Stimulated activated CD4-positive, alpha-beta T cell treated with anti-CD3 and anti-CD28 coated beads, Interleukin-2, amount 100 ng/mL, for 24 hours (primary cell): ENCODE measurements at places on chromosomes 2 and 18.

DNA sequence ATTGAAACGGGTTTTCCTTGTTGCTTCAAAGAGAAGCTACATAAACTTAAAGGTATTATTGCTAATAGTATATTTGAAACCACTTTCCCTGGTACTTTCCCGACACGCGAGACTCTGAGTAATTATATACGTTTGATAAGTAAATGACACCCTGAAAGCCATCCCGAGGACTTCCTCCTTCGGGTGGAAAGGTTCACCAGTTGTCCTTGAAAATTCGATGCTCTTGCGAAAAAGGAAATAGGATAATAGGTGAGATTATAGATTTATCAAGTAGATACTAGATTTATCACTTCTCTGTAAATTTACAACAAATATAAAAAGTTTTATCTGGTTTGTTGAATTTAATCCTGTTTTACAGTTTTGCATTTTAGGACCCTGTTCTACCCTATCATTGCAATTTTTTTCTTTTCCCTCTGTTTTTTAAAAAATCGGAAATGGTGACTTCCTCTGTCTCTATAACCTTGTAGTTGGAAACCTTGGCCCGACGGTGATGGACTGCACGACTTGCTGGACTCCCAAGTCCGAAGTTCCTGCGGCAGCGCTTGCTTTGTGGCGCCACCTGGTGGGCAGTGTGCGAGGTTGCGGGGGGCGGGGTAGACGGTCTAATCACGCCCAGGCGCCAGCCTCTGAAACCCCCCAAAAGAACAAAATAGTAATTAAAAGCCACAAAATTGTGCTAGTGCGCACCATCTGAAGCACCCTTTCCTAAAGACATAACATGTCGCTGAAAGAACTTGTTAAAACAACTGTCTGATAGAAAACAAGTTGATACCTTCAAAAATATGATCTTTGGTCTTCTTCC is 972 bp upstream of the DLX2 start:
- peak; percentile 79 for DNase-seq

- peak; percentile 13 for DNase-seq
These were observed 657 bp downstream of the ATP8B1 start for GRCh38 chr18:57802213-57803102.

GRCh38 chr2:118913803-118914645 is 28.0 kb upstream of the MARCO start:
- no peak for DNase-seq

GRCh38 chr18:79608535-79608934 is 71.1 kb upstream of the CTDP1 start:
- DNase-seq: no peak

GRCh38 chr18:13416208-13416607 is 197.6 kb downstream of the LDLRAD4 start:
- DNase-seq: no peak

- no peak for DNase-seq
These were observed 64.7 kb upstream of the KLF7 start for GRCh38 chr2:207230261-207231105.

- DNase-seq: no peak
These were observed 521.0 kb upstream of the RAB6C start for GRCh38 chr2:129458436-129458835.

- DNase-seq: no peak
These were observed 35.9 kb downstream of the DCDC2C start for GRCh38 chr2:3739313-3739712.

DNA sequence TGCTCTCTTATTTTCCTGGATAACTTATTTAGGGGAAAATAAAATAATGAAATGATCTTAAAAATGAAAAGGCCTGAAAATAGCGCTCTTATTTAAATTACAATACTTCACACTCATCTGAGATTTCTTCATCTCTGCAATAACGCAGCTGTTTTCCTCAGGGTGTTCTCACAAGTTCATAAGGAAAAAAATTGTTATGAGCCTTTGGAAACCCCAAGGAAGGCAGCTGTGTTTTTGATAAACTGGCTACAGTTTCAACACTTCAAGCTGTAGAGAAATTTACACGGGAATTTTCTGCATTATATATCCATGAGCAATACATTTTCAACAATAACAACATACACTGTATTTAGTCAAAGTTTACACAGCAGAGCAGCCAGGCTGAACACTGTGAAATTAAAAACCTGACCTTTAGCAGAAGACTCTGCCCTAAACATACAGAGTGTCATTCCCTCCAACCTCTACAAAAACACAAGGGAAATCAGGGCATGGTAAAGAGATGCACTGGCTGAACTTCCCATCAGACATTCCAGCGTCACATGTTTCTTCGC is 959.6 kb downstream of the SLC4A3 start:
- no peak for DNase-seq

GRCh38 chr18:57211776-57212175 is 64.9 kb downstream of the BOD1L2 start:
- DNase-seq: no peak

- DNase-seq: no peak
These were observed 7.5 kb downstream of the EFR3B start for GRCh38 chr2:25049422-25049821.

DNA sequence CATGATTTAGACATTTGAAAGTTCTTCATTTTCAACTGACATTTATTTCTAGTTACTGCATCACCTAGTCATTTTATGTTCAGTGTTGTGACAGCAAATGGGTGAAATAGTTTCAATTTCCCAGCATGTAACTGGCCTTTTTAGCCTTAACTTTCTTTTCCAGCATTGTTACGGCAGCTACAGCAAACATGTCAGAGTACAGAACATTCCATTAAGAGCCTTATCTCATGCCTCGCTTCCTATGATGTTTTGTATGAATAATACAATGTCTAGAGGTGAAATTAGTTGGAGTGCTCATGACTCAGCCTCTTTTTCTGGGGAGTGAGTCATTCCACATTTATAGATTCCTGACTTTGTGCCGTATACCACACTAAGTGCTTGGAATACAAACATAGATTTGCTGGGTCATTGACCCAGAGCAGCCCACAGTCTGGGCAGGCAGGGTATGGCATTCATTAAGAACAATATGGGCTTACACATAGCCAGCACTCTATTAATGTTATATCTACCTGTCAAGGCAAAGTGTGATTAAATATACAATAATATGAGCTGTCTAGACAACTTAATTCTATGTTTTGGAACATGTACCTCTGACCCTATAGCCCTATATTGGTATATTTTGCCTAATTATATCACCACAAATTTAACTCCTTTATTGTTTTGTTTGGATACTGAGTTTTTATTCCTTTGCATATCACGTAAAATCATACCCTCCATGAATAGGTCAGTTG is 72.2 kb downstream of the MAP2 start:
- DNase-seq: no peak

- DNase-seq: no peak
These were observed 10.6 kb downstream of the CFLAR start for GRCh38 chr2:201126308-201127151.

GRCh38 chr2:223896833-223897311 is 48.3 kb downstream of the WDFY1 start:
- DNase-seq: no peak

- no peak for DNase-seq
These were observed 16.4 kb downstream of the MAP3K19 start for GRCh38 chr2:135030826-135031225.

DNA sequence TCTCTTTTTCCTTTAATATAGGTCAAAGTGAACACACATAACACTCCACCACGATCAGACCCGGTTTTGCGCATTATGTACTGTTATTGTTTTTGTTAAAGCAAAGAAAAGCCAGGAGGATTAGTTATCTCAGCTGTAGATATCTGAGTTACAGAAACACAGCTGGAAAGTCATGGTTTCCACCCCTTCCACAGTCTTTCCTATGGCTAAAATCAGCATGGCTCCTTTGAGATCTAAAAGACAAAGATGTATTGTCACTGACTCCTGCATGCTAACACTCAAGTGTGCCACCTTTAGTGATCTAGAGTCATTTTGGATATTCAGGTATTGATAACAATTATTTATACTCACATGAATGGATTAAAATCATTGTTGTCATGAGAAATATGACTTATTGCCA is 260.0 kb downstream of the FIGN start:
- no peak for DNase-seq

DNA sequence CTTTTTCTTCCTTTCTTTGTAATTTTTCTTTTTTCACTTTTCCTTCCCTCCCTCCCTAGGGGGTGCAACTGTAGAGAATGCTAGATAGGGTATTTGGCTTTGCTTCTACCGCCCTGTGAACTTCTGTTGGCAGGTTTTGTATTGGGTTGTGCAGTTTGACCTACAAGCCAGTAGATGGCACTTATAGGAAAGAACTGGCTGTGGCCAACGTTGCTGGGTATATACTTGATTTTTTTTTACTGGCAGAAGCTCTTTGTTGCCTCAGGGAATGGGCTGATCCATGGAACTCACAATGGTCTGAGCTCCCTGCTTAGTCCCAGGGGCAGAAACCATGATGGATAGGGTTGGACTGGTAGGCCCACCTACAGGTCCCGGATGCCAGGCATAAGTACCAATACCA is 1019.5 kb upstream of the LRRTM1 start:
- no peak for DNase-seq

DNA sequence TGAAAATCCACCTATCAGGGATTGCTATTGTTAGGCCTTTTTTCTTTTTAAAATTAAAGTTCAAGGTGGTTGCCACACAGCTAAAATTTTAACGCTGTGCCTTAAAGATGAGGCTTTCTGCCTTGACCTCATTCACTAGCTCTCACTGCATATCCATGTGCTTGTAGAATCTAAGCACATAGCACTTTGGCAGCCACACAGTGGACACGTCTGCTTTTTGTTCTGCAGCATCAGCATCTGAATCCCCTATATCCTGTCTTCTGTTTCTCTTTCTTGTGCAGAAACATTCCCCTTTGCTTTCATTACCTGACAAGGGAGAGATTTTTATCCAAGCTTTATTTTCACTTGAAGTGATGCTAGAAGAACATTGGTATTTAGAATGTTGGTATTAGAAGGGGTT is 38.1 kb downstream of the RALB start:
- DNase-seq: no peak

DNA sequence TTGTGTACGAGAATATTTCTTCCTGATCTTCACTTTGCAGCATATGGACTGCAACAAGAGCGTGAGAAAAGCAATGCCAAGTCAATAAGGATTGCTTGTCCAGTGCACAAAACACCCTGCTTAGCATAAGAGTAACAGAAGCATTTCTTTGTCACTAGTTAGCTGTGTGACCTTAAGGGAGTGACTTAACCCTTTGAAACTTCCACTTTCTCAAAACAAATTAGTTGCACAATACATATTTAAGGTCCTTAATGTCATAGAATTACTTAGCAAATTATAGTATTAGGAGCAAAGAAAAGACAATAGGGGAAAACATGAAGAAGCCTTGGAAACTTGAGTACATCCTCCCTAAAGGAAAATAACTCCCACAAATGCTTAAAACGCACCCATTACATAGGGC is 230.1 kb downstream of the RNF152 start:
- no peak for DNase-seq

GRCh38 chr2:165547900-165548299 is 78.4 kb downstream of the CSRNP3 start:
- DNase-seq: no peak

DNA sequence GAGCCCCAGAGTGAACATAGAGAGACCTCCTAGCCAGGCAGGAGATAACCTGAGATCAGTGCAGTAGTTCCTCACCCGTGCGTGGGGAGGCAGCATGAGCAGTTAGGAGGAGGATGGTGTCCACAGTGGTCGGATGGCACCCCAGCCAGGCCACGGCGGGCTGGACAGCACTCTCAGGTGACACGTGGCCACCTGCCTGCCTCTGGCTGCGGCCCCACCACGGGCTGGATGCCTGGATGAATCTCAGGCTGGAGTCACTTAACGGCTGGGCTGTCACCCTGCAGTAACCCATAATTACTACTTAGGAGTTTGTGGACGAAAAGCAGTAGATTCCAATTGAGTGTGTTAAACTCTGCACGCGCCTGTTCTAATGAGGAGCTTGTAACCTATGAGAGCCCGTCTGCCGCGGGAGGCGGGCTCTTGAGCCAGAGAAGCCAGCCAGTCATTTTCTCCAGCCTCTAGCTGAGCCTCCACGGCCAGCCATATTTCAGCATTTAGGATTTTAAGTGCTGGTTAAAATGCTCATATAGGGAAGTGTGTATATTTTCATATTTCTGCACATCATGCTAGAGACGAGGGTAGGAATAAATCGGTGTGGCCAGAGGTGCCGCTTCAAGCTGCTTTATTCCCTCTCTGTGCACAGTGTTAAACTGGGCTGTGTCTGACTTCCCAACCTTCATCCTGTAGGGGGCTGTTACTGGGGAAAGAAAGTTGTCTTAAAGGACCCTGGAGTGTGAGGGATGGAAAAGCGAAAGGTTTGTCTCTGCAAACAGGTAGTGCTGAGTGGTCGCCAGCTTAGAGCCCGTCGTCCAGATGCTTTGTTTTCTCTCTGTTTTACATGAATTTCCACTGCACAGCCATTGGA is 144.0 kb downstream of the GLI2 start:
- no peak for DNase-seq

DNA sequence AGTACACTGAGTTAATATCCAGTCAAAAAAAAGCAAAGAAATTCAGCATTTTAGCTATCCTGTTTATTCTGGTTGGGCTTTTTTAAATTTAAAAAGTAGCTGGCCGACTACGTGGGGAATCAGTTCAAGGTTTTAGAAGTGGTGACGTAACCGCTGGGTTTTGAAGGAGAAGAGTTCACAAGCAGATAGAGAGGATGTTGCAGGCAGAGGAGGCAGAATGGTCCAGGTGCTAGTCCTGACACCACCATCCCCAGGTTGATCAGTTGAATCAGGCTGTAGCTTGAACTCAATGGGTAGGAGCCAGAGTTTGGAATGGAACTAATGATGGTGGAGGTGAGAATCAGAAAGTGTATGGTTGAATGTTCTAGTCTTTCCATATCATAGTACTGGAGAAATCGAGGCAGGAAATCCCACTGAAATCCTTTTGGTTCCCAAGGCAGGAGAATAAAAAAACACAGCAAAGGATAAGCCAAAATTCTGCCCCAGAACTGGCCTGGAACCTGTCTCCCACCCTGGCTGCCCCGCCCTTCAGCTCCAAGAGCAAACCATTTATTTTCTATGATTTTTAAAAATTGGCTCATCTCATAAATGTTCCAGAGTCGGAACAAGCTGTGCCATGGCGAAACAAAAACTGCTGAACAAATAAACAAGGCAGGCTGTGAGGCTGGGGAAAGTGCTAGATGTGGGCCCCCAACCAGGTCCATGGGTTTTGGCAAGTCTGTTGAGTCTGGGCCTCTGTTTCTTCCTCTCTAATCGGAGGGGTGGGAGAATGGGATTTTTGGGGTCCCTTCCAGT is 44.0 kb downstream of the SLC4A1AP start:
- no peak for DNase-seq
